ENCODE measurements at places on chromosomes 4 and X.

- DNase-seq, result peak; percentile 27
Observed at GRCh38 chrX:11558972-11559371, 106.7 kb downstream of the ARHGAP6 start.

GRCh38 chr4:183909801-183910200 is 4.7 kb downstream of the STOX2 start:
- DNase-seq, result no peak

DNA sequence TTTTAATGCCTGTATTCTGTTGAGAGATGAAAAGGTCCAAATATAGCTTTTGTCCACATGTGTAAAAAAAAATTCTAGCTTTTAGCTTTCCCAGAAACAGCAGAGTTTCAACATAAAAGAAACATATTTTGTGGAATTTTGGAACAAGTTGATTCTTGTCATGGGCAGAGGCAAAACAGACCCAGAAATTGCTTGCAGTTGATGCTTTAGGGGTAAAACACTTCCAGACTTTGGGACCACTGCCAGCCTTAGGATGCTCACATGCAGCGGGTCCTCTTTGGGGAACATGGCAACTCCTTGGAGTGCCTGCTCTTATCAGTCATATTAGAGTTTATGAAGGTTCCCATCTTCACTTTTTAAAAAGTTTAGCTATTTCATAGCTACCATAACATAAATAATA is 30.4 kb downstream of the DCLK2 start:
- DNase-seq, result peak; percentile 55

- DNase-seq, result no peak
Observed at GRCh38 chr4:184762100-184762499, 28.2 kb upstream of the CENPU start.

GRCh38 chrX:8850478-8850877 is 49.3 kb upstream of the FAM9A start:
- DNase-seq, result no peak

GRCh38 chrX:131146702-131147101 is 88.6 kb downstream of the ARHGAP36 start:
- DNase-seq, result no peak

- DNase-seq, result peak; percentile 17
Observed at GRCh38 chr4:27084685-27085361, 224.2 kb downstream of the STIM2 start.

GRCh38 chr4:7557456-7557855 is 122.7 kb upstream of the PSAPL1 start:
- peak; percentile 9 for DNase-seq

DNA sequence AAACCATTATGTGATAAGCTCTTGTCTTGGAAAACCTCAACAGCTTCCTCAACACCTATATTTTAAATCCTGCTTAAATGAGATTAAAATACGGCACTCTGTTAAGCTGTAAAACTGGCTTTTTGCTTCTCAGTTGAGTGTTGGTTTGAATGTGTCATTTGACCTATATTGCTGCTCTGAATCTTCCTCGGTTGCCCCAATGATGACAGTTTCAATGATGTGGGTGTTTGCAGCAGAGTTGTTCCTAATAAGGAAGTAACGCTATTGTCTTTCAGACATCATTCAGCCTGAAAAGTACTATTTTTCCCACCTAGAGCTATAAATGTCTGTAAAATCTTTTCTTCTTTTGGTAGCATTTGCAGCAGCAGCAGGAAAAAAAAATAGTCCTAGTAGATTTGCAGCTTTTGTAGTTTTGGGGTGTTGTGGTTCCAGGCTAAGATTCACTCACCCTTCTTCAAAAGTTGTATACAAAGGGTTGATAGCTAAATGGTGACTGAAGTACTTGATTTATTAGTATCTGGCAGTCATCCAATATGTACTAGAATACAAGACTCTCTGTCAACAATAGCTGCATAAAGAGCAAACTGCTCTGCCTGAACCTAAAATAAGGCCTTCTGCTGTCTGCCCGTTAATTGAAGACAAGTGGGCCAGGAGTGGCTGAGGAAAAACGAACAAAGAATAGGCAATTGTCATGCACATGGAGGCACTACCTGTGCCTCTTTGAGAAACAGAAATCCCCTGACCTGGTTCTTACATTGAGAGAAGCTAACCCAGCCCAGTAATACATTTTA is 333.1 kb downstream of the IL1RAPL1 start:
- no peak for DNase-seq

- DNase-seq, result no peak
Observed at GRCh38 chr4:11201256-11201655, 227.4 kb downstream of the HS3ST1 start.

DNA sequence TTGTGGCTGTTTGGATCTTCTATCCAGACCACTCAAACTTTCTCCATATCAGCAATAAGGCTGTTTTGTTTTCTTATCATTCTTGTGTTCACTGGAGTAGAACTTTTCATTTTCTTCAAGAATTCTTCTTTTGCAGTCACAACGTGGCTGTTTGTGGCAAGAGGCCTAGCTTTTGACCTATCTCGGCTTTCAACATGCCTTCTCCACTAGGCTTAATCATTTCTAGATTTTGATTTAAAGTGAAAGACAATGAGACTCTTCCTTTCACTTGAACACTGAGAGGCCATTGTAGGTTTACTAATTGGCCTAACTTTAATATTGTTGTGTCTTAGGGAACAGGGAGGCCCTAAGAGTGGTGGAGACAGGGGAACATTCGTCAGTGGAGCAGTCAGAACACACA is 19.1 kb downstream of the FGF2 start:
- DNase-seq, result no peak

DNA sequence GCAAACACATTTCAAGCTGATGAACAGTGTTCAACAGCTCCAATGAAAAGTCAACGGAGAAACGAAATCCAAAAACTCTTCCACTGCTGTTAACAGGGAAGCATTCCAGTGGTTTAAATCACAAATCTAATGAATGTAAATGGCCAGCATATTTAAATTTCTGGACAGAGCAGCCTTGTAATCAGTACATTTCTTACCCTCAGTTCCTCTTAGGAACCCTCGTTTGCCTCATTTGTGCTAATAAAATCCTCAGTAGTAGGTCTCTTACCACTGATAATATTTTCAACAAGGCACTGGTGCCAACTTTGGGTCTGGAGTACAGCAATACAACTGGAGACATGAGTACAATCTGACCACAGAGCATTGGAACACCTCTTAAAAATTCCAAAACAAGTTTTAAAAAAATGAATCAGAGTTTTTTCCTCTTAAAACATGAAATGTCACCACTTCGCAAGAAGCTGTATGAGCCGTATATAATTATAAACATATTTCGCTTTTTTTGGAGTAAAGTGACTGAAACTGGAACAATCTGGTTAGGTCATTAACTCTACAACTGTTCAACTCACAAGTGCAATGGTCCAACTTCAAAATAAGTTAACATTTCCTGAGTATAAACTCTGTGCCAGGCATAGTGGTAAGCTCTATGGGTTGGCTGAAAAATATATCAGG is 211.2 kb downstream of the CPEB2 start:
- DNase-seq, result no peak

DNA sequence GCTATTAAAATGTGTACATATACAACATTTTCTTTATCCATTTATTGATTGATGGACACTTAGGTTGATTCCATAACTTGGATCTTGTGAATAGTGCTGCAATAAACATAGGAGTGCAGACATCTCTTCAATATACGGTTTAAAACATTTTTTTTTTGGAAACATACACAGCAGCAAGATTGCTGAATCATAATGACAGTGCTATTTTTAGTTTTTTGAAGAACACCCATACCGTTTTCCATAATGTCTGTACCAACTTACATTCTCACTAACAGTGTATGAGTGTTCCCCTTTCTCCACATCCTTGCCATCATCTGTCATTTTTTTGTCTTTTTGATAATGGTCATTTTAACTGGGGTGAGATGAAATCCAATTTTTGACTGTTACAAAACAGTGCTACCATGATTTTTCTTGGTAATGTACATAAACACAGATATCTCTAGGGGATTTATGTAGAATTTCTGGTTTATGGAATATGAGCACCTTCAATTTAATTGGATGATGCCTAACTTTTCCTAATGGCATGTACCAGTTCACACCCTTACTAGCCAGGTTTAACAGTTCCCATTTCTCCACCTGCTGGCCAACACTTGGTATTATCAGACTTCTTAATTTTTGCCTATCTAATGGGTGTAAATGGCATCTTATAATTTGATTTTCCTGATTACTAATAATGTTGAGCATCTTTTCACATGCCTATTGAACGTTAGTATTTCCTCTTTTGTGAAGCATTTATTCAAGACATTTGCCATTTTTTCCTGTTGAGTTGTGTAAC is 21.0 kb upstream of the TMSB15B start:
- DNase-seq, result peak; percentile 56

DNA sequence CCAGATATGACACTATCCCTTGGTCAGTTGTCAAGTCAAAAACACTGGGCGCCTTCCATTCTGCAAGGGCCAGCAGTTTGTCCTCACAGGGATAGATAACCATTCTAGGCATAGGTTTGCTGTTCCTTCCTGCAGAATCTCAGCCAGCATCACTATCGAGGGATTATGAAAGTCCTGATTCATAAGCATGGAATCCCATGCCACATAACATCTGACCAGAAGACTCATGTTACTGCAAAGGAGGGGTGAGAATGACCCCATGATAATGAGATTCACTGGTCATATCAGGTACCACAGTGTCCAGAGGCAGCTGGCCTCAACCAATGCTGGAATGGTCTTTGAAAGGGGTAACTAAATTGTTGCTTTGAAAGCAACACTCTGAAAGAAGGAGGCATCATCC is 84.7 kb downstream of the OTC start:
- DNase-seq, result peak; percentile 9

DNA sequence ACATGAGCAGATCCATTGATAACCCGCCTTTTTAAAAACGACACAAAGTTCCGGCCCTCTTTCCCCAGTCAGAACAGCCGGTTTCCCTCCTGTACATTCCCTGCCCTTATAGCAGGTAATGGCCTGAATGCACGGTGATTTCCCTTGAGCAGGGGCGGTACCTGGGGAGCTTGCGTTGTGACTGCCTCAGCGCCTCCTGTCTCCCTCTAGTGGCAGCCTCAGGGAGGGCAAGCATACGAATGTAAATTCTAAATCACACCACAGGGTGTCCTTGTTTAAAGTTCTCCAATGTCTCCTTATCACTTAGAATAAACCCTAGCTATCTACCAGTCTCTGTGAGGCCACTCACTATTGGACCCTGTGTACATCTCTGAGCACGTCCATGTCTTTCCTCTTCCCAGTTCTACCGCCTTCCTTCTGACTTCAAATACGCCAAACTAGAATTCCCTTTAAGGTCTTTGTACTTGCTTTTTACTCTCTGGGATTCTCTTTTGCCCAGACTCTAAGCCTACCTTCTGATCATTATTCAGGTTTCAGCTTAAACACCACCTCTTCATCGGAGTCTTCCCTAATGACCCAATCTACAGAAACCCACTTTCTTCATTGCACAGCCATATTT is 18.4 kb upstream of the LDB2 start:
- DNase-seq, result peak; percentile 73

GRCh38 chrX:318739-319578 is at the start of gene GTPBP6:
Gene GTPBP6 (minus strand): TSS chrX:318796. CDS start chrX:318787, 9 bp downstream.
- peak; percentile 100 for DNase-seq

DNA sequence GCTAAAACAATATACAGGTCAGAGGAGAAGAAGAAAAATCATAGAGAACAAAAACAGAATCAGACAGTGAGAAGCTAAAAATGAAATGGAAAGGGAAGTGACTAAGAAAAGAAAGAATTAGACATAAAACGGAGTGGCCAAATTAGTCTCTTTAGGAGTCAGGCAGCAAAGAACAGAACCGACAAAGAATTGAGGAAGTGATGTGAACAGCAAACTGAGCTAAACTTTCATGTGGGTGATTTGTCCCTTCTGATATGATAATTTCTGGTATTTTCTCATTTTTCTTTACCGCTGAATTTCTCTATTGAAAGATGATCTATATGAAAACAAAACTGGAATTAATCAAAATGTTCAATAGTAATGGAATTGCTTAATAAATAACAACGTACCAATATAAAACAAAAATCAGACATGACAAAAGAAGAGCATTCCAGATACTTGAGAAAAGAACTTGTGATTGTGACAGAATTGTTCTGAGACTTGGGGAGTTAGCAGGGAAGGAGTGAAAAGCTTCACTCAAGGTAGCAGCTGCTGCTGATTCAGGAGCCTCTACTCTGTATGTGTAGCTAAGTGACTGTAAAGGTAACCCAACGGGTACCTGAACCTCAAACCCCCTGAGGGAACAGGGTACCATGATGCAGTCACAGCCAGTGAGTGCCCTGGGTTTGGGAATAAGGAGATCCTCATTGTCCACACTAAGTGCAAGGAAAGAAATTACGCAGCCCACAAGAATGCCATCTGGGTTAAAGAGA is 8.8 kb downstream of the TAPT1 start:
- DNase-seq, result no peak

DNA sequence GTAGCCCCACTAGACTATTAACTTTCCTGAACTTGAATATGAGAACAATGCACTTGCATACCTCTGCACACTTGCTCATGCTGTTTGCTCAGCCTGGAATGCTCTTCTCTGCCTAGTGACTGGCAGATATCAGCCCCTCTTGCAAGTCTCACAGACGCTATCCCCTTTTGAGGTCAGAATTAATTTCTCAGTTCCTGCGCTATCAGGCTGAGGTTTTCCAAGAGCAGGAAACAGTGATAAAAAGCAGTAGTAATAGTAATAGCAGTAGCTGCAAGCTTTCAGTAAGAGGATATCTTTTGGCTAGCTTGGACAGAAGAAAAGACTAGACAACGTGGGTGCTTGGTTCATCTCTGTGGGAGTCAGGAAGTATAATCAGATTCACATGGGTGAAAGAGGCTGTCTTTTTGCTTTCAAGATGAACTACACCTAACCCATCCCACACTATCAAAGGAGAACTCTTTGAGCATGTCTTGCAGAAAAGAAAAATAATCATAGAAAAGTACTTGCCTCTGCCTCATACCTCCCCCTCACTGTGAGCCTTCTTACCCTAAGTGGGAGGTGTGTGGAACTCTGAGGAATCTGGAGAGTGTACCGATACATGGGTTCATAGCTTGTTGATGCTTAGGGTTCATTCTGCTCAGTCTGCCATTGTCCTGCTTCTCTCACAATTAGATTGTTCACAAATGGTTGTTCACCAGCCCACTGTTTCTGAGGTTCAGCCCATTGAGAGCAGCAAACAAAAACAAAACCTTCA is 11.3 kb upstream of the DRP2 start:
- peak; percentile 42 for DNase-seq

DNA sequence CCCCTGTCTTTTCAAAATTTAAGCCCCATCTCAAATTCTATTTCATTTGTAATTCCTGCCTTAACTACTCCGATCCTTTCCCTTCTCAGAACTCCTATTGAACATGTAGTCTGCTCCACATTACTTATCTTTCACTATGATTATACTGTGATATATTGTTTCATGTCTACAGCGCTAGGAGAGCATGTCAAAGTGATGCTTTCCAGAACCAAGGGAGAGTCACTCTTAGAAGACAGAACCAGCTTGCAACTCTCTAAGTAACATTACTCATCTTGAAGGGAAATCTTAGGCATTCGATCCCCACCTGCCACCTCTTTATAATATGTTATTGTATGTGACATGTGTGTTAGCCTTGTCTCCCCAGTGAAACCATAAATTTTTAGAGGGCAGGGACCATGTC is 10.5 kb downstream of the EXOC1L start:
- DNase-seq, result no peak

- no peak for DNase-seq
Observed at GRCh38 chrX:40975951-40976350, 109.3 kb upstream of the USP9X start.

Measured in cardiac fibroblast (primary cell).